ENCODE measurements at places on chromosomes 6 and 20.

DNA sequence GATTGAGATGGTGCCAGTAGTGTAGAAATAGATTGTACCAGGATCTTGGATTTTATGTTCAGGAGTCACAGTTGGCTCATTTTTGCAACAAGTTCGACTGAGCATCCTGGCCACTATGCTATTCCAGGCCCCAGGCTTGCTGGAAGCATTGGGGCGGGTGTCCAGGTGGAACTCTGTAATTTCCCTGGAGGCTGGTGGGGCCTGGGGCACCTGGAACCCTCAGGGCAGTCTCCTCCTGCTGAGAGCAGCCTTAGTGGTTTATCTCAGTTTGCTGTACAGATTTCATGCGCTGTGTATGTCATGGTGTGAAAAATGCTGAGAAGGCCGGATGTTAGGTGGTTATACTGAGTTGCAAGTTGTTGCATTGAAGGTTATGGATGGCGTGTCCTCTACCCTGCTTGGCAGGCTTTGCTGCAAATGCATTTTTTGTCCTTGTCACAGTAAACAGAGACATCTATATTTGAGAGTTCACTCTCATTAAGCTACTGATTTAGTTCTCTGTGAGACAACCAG lies 135.1 kb upstream of the MYLIP start:
- DNase-seq, result no peak

DNA sequence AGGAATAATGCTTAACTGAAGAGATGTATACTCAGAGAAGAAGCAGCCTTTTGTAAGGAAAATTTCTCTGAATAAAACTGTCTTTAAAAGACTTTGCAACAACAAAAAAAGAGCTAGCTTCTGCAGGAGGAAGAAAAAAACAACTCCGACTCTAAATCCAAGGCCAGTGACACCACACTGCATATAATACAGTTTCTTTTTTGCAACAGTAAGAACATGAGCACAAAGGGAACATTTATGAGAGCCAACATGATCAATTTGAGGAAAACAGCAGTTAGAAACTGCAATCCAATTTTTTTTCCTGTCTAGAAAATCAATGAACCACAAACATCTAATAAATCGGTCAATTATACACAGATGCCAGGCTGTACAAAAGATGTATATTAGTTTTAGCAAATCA lies 42.9 kb upstream of the UST start:
- no peak for DNase-seq

DNA sequence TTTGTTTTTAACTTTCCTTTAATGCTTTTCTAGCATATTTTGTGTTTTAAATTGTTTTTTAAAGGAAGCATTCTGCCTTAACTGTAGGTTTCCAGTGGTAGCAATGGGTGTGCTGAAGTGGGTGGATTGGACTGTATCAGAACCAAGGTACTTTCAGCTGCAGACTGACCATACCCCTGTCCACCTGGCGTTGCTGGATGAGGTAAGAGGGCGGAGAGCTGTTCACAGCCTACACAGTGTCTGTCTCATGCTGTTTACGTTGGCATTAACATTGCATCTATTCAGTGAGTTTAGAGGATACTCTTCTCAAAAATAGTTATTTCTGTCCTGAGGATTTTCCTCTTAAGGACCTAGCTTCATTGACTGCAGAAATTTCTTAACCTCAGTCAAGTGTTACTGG lies 11.9 kb downstream of the NELFCD start:
- no peak for DNase-seq

- no peak for DNase-seq
Measured at GRCh38 chr20:43363506-43363905, 94.2 kb upstream of the SRSF6 start.

DNA sequence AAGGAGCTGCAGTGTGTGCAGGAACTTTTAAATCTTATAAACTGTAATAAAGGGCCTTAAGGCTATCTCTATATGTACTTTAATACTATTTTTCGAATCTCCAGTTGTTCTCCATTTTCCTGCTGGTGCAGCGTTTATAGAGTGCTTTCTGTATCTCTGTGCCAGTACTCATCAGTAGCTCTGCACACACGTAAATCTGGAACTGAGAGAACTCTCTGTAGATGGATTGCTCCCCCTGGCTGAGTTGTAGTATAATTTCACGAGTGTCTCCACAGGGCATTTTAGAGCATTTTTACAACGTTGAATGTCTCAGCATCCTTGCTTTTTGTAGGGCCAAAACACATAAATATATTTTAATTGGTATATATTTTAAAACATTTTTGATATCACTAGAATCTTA lies 256.5 kb downstream of the TRDN start:
- no peak for DNase-seq

DNA sequence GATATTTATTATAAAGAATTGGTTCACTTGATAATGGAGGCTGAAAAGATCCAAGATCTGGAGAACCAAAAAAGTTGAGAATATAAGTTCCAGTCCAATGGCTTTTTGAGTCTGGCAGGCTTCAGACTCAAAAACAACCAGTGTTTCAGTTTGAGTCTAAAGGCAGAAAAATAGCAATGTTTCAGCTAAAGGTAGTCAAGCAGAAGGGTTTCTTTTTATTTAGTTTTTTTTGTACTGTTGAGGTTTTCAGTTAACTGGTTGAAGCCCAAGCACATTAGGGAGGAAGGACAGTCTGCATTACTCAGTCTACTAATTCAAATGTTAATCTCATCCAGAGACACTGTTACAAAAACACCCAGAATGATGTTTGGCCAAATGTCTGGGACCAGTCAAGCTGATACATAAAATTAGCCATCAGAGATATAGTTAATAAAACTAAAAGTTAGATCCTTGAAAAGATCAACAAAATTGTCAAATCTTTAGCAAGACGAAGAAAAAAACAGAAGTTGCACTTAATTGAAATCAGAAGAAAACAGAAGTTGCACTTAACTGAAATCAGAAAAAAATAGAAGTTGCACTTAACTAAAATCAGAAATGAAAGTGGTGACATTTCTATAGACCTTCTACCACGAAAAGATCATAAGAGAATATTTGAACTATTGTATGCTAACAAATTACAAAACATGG lies 980.3 kb upstream of the FLRT3 start:
- no peak for DNase-seq

GRCh38 chr6:116381000-116381399 lies 10.3 kb downstream of the DSE start:
- DNase-seq, result no peak

DNA sequence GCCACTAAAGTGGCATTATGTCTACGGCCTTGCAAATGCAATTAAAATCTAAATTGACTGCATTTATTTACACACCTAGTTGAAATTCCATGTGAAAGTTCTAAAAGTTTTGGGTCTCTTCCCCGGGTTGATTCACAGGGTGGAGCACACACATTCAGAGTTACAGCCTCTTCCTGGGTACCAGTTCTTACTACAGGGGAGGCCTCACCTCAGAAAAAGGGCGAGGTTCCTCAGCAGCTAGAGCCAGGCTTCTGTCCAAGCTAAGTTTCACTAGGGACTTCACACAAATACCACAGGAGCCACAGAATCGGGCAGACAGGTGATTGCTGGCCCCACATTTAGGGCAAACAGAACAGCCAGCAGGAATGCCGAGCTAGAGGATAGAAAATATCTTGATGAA lies 52.7 kb downstream of the DZANK1 start:
- DNase-seq, result no peak

DNA sequence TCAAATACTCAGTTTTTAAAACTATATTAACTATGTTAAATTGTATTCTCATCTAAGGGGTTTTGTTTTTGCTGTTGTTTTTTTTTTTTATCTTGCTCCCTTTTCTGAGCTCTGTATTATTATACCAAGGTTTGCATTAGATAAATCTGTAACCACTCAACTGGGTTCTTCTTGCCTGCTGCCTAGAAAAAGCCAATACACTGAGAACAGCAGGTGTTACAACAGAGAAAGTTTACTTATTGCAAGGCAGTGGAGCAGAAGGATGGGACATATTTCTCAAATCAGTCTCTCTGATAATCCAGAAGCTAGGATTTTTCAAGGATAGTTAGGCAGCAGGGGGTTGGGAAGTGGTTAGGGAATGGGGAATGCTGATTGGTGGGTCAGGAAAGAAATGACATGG lies 378.8 kb upstream of the PLCB4 start:
- DNase-seq, result no peak

- no peak for DNase-seq
Measured at GRCh38 chr20:62059920-62060630, 5.6 kb downstream of the TAF4 start.

- DNase-seq, result no peak
Measured at GRCh38 chr20:45164906-45165305, 9.8 kb upstream of the PI3 start.

DNA sequence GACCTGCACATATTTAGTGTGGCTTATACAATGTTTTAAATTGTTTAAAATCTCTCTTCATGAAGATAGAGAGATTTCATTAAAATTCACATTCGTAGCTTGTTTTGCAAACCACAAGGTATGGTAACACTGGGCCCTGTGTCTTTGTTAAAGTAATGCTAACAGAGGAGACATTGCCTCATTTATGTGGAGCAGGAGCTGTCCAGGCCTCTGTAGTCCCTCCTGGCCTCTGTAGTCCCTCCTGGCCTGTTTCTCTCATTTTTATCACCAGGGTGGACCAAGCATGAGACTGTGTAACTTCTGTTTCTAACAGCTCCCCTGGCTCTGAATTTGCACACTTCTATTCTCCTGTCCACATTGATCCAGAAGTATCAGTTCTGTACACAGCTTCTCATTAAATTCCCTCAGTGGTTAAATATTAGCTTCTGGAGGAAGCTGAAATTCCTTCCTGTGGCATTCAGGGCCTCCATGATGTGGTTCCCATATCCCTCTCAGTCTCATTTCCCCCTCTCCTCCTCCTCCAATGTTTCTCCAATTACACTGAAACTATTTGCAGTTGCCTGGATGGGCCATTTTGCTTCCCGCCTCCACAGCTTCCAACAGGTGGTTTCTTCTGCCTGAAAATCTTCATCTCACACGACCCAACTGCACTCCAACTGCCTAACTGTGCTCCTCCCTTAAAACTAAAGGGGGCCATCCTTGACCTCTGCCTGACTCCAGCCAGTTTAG lies 340.4 kb downstream of the SYNE1 start:
- DNase-seq, result no peak

DNA sequence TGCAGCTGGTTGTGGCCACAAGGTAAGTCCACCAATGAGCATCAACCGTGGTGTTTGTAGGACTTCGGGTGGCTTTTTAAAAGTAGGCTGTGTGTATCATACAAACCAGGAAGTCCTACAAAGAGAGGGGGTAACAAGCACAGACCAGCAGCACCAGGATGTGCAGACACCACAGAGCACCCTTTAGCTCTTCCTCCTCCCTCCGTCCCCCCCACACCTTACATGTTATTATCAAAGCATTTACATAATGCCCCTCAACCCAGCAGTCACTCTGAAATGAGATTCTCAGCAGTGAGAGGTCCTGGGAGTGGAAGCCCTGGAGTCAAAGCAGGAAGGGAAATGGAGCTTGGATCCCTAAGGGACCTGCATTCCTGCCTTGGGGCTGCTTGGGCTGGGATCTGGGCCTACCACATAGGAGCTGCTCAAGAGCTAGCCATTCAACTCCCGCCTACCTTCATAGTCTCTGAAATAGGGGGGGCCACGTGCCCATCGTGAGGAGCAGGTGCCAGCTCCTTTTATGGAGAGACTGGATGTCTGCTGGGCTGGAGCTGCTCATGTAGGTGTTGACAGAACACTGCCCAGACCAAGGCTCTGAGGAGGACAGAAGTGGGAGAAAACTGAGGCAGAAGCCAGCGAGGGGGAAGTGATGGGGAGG lies 90.6 kb downstream of the PSMB1 start:
- DNase-seq, result no peak

GRCh38 chr6:105191351-105191750 lies 11.5 kb upstream of the POPDC3 start:
- no peak for DNase-seq

DNA sequence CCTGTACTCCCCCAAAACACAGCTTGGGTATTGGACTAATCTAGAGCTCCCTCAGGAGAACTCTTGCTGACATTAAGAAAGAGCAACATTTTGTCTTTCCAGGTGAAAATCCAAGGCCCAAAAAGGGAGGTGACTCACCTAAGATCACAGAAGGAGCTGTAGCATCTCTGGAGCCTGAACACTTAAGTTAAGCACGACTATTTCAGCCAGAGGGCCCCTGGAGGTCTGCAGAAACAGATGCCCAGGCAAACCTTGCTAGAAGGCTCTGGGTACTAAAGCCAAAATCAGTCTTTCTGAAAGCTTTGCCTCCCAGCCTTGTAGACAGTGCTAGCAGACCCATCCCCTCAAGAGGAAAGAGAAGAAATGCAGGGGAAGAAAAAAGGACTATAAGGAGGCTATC lies 8.8 kb downstream of the EDN1 start:
- DNase-seq, result no peak

Measured in CD4-positive, CD25-positive, alpha-beta regulatory T cell (primary cell).